ENCODE measurements at places on chromosomes 5 and 9. TPM values are rescaled to one million over a fixed set of nuclear protein-coding genes. Genes with fewer than 3 reads are reported as not detected.

The STARD4 gene
- total RNA-seq: 74.7 TPM

The PRUNE2 gene
- total RNA-seq: 9.6 TPM

The F2RL2 gene
- 30.9 TPM for total RNA-seq

The MLANA gene
- total RNA-seq: not detected

DNA sequence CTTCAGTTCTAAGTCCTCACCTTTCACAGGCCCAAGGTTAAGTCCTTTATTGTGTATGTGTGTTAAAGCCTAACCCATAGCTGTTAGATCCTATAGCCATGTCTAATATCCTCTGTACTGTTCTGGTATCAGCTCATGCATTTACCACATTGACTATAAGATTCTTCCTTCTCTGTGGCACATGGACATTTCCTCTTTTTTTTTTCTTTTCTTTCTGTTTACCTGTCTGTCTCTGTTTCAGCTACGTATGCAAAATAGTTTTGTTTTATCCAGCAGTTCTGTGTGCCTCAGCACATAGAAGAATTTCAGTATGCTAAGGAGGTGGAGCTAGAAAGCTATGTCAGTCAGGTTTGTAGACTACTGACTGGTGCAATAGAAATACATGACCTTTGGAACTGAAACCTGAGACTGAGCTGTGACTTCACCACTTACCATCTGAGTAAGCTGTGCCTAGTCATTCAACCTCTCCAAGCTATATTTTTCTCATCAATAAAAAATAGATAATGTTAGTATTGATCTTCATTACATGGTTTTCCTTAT lies 155.6 kb upstream of the VLDLR start:
- DNase-seq: no peak

DNA sequence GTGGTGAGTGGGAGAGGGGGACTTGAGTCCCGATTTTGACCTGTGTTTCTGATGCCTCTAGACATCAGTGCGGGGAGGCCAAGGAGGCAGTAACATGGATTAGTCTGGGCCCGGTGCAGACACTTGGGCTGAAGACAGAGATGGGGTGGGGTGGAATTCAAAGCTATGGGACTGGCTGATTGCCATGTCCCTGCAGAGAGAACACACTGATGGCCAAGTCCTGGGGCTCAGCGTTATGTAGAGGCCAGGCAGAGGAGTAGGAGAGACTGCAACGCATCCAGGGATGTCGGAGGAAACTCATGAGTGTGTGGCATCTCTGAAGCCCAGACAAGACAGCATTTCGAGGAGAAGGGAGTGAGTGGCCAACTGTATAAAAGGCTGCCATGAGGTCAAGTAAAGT lies 30.1 kb downstream of the PSD2 start:
- no peak for DNase-seq

GRCh38 chr9:112582371-112583262 lies 96.0 kb downstream of the KIAA1958 start:
- no peak for DNase-seq

- DNase-seq: no peak
Observed at GRCh38 chr5:43415935-43416802, 4.0 kb upstream of the CCL28 start.

GRCh38 chr5:50712479-50712878 lies 46.0 kb downstream of the PARP8 start:
- no peak for DNase-seq

DNA sequence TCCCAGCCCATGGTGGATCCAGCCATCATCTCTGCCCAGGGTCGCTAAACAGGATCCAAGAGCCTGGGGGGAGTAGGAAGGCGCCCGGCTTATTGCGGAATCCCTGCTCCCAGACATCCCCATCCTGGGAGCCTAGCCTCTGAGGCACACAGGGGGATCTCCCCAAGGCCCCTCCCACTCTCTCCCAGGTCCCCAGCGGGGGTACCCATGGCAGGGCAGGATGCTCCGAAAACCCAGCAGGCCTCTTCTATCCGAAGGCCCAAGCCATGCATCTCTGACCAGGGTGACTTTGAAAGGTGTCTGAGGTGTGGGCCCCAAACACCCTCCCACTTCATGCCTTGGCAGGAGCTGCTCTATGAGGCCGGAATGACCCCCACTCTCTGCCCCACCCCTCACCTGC lies 81.7 kb upstream of the RUFY1 start:
- DNase-seq: no peak

DNA sequence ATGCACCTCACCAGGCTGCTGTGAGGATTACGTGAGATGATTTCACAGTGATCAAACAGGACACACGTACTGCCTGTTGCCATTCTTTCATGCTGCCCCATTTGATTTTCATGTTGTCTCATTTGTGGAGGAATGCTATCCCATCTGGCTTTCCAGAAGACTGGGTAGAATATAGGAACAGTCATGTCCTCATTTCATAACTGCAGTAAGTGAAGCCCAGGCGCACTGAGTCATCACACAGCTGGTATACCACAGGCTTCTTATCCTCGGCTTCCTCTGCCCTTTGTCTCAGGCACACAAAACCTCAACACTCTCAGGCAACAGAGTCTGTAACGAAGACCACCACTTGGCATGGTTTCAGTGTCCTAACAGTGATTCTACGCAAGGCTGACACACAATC lies 62.3 kb downstream of the LHFPL2 start:
- no peak for DNase-seq

GRCh38 chr5:127976991-127977717 lies 106.4 kb upstream of the SLC12A2 start:
- no peak for DNase-seq

DNA sequence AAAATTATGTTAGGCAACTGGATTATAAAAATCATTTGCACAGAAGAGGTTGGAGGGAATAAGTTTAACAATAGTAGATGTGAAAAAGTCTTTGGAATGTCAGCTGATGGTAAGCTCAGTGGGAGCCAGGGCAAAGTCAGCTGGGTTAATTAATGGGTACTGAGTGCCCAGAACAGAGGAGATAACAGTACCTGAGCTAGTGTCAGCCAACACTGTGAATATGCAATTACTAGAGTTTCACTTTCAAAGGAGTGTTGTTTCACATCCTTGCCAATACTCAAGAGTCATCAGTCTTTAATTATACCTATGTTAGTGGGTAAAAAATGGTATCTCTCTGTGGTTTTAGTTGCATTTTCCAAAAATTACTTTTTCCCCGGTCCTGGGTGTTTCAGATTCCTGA lies 135.1 kb downstream of the KIF4B start:
- no peak for DNase-seq

All from glomerular endothelial cell (primary cell).